ENCODE measurements at places on chromosomes 1 and 21. TPM values are rescaled to one million over a fixed set of nuclear protein-coding genes. Genes with fewer than 3 reads are reported as not detected.
A peak's percentile ranks its signal among the peaks of the same experiment; 100 is the strongest.

Gene LHX8
- total RNA-seq = not detected

Gene HMGN2
- 170 TPM for total RNA-seq

Gene GSTM5
- 16.4 TPM for total RNA-seq

Gene KIF26B
- 6.9 TPM for total RNA-seq

Gene CCDC24
- total RNA-seq = 3.5 TPM

Gene TTLL10
- total RNA-seq = not detected

Gene PROX1
- under 0.01 TPM for total RNA-seq

DNA sequence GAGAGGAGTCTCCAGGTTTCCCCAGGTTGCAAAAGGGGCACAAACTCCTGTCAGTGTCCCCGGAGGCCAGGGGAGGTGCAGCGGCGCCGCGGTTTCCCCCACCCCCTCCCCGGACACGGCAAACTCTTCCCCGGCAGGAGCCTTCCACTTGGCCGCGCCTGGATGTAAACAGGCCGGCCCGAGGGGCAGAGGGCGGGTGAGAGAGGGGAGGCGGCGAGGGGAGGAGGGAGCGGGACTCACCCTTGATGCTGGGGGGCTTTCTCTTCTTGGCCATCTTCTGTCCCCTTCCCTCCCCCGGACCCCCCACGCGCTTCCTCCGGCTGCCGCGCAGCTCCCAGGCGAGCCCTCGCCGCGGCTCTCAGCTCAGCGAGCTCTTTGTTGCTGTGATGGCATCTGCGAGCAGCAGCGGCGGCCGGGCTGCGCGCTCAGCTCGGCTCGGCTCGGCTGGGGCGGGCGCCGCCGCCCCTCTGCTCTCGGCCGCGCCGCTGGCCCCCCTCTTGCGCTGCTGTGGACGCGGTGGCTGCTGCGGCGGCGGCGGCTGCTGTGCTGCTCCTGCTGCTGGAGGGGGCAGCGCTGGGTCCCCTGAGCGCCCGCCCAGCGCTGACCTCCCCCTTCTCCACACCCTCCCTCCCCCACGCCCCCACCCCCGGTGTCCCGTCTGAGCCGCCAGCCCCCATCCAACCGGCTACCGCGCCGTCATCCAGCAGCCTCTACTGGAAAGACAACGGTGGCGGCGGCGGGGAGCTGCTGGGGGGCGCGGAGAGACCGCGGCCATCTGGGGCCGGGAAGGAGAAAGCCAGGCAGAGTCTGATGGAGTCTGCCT lies 4.9 kb upstream of the SLC44A5 start:
- DNase-seq = peak; percentile 24

DNA sequence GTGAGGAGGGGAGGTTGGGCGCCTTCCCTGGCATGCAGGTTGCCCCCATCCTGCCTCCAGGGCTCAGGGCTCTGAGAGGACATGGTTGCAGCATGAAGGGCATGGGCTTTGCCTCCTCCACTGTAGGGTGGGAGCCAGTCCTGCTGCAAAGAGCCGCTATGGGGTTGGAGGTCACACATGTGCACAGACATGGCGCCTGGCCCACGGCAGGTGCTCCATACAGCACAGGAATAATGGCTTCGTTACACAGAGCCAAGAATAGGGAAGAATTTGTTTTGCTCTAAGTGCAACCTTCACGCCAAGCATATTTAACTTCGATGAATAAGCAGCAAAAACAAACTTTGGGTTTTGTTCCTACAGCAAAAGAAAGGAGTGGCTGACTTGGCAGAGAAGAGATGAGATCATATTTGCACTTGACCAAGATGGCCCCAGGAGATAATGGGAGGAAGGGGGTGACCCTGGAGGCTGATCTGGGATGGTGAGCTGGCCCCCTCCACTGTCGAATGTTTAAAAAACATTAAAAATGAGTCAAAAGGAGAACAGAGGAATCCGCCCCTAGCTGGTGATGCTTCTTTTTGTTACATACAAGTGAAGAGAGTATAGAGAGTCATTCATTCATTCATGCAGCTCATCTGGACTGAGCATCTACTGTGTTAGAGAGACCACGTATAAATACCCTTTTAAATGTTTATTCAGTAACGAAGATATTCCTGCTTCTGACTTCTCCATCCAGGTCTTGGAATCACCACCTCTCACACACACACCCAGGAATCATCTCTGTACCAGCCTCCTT lies 12.4 kb upstream of the C2CD2 start:
- no peak for DNase-seq

- no peak for DNase-seq
Measured at GRCh38 chr1:147409886-147410285, 131.4 kb upstream of the BCL9 start.

- DNase-seq = peak; percentile 95
Measured at GRCh38 chr1:17239420-17239819, 9.5 kb upstream of the PADI3 start.

- DNase-seq = peak; percentile 43
Measured at GRCh38 chr1:100862591-100862990, 32.1 kb downstream of the EXTL2 start.

- DNase-seq = no peak
Measured at GRCh38 chr1:111852261-111852721, 96.6 kb downstream of the DDX20 start.

GRCh38 chr21:39805983-39806382 lies 61.0 kb downstream of the IGSF5 start:
- no peak for DNase-seq

GRCh38 chr1:61461406-61462384 lies 263.2 kb downstream of the TM2D1 start:
- no peak for DNase-seq

GRCh38 chr1:53909946-53910345 lies 16.0 kb downstream of the DIO1 start:
- peak; percentile 34 for DNase-seq

DNA sequence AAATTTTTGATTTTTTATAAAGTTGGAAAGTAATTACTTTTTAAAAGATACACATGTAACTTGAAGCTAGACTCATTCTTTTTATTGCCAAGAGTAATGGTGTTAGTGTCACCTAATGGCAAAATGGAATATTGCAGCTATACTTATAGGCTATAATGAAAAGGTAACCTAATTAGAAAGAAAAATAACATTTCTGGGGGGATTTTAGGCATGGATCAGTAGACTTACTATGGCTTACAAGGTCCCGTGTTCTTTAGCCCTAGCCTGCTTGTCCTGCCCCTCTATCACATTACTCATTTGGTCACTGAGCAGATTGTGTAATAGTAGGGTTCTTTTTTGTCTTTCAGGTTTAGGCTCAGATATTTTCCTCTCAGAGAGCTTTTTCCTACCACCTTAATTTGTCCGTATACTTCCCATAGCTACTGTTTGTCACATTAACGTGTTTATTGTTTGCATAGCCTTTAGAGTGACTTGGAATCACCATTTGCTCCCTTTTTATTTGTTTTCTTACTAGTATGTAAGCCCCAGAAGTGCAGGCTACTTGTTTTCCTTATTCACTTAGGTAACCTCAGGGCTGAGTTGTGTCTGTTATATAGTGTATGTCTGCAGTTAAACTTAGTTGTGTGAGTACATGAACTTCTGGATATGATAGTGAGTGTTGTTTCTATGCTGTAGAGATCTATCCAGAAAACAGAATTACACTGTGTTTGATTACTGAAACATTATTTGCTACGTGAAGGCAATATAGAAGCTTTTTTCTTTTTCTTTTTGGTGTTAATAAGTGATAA lies 58.7 kb downstream of the RABGAP1L start:
- peak; percentile 31 for DNase-seq

- DNase-seq = no peak
Measured at GRCh38 chr21:36846631-36847030, 119.8 kb downstream of the HLCS start.

DNA sequence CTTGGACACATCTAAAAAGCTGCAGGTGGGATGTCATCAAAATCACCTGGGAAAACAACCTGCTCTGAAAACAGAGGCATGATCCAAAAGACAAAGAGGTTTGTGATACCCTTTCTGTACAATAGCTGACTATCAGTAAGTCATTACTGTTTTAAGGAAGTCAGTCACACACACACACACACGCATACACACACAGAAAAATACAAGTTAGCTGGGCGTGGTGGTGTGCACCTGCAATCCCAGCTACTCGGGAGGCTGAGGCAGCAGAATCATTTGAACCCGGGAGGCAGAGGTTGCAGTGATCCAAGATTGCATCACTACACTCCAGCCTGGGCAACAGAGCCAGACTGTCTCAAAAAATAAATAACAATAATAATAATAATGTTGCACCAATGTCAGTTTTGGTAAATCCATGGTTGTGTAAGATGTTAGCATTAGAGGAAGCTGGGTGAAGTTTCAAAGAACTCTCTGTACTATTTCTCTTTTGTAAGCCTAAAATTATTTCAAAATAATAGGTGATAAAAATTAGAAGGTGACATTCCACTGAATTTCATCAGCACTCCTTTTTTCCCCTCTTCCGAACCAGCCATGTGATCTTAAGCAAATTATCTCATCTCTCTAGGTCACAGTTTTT lies 9.9 kb upstream of the HLCS start:
- DNase-seq = no peak

DNA sequence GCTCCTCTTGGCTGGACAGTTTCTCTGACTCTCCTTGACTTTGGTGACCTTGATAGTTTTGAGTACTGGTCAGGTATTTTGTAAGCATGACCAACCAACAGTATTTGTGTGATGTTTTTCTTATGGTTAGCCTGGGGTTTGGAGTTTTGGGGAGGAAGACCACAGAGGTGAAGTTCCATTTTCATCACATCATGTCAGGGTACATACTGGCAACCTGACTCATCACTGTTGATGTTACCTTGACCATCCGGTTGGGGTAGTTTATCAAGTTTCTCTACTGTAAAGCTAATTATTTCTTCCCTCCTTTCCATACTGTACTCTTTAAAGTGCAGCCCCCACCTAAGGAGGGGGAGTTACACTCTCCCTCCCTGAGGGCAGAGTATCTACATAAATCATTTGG lies 13.4 kb downstream of the OSCP1 start:
- DNase-seq = no peak

DNA sequence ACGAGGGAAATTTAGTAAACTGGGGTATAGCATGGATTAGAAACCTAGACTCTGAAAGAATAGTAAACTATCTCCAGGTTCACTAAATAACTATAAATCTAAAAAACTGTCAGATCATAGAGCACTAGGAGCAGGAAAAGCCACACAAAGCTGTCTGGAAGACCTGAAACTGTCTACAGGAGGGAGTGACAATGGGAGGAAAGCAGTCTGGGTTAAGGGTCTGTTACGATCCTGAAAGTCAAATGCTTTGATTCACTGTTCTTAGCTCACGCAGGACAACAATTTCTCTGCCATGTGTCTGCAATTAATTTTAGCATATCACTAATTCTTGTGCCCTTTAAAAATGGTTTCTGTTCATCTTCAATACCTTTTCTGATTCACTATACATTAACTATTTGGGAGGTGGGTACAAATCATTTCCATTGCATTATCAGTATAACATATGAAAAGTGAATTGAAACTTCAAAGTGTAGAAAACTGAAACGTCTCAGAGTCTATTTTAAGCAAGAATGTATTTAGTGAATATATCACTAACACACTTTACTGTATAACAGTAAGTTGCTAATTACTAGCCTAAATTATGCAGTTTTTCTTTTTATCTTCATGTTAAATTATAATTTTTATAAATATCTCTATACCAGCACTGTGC lies 18.4 kb downstream of the CEP170 start:
- no peak for DNase-seq

DNA sequence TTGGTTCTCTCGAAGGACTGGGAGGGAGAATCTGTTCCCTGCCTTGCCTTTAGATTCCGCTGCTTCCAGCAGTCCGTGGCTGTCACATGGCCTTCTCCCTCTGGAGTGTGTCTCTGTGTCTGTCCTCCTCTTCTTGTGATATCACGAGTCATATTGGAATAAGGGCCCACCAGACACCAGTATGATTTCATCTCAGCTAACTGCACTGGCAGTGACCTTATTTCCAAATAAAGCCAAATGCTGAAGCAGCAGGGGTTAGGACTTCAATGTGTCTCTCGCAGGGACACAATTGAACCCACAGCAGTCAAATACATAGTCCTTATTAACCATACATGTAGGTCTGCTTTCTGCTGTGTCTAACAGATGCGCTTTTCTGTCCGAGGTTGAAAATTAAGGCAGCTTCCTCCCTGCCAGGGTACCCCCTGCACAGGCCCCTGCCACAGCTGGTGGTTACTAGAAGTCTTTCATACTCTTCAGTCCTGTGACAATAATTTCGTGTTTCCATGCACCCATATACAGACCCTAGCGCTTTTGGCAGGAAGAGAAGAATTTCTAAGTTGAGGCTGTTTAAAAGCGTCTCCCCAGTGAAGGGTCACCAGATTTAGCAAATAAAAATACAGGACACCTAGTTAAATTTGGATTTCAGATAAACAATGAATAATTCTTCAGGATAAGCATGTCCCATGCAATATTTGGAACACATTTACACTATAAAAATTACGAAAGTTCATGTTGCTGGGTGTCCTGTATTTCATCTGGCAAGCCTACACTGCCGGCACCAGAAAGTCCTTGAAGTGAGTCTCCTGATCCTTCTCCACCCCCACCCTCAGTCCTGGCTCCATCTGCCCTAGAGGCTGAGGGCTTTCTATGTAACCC lies 182.1 kb downstream of the ETS2 start:
- no peak for DNase-seq

DNA sequence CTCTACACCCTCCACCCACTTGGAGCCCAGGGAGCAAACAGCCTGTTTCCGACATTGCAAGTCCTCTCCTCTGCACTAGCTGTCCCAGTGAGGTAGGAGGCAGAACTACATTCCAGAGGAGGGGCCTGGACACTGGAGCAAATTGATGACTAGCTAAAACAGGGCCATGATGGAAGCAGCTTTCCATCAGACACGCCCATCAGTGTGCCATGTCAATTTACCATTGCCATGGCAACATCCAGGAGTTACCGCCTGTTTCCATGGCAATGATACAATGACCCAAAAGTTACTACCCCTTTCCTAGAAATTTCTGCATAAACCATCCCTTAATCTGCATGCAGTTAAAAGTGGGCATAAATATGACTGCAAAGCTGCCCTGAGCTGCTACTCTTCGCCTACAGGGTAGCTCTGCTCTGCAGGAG lies 647.1 kb downstream of the PTPRU start:
- DNase-seq = no peak

DNA sequence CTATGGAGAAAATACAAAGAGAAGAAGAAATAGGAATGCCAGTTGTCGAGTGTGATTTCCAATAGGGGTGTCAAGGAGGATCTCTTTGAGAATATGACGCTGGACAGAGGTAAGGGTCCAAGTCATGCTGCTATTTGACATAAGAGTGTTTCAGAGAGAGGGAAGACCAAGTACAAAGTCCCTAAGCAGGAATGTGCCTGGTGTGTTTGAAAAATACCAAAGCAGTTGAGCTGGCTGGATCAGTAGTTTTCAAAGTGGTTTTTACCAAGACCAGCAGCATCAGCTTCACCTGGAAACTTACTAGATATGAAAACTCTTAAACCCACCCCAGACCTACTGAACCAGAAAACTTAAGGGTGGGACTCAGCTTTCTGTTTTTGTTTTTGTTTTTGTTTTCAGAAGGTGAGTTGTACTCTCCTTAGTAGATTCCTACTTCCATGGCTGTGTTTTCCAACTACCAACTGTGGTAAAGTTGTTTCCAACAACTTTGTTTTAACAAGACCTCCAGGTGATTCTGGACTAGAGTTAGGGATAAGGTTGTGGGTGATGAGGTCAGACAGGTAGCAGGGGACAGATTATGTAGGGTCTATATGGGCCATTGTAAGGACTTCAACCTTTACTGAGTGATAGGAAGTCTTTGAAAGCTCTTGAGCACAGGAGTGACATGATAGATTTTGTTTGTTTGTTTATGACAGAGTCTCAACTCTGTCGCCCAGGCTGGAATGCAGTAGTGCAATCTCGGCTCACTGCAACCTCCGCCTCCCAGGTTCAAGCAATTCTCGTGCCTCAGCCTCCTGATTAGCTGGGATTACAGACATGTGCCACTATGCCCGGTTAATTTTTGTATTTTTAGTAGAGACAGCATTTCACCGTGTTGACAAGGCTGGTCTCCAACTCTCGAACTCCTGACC lies 7.3 kb upstream of the GJA9 start:
- DNase-seq = no peak

Measured in fibroblast of lung (primary cell).